ENCODE measurements at places on chromosomes 4 and X.

- DNase-seq = no peak
These were observed 3.2 kb upstream of the UGT2B7 start for GRCh38 chr4:69092980-69093568.

DNA sequence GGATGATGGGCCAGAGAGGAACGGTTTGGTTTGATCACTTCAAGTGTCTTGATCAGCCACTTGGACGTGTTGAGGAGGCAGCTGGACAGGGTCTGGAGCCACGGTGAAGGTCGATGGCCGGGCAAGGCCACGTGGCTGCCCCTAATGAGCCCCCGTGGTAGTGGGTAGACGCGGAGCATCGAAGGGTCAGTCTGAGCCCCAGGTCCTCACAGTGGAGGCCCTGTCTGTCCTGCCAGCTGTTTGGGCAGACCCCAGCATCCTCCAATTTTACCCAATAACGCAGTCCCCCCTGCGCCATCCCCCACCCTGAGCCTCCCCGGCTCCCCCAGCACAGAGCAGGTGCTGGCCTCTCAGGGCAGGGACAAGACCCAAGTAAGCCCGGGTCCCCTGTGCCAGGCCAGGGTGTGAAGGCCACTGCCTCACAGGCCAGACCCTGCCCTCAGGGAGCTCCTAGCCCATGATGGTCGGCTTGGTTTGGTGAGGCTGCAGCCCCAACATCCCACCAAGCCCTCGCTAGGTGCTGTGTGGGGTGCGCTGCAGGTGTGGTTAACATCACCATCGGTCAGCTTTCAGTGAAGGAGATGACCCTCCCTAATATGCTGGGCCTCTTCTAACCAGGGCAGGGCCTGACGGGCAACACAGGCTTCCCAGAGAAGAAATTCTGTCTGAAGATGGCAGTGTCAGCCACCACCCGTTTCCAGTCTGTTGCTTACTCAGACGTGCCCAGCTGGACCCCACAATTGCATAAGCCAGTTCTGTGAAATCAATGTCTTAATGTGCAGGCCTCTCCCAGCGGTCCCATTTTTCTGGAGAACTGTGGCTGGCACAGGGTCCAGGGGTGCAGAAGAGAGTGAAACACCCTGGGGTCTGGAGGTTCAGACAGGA is 40.5 kb upstream of the NKX1-1 start:
- DNase-seq = no peak

GRCh38 chrX:2388669-2389068 is 112.1 kb downstream of the DHRSX start:
- no peak for DNase-seq

GRCh38 chr4:188649635-188650034 is 510.4 kb downstream of the TRIML1 start:
- no peak for DNase-seq

DNA sequence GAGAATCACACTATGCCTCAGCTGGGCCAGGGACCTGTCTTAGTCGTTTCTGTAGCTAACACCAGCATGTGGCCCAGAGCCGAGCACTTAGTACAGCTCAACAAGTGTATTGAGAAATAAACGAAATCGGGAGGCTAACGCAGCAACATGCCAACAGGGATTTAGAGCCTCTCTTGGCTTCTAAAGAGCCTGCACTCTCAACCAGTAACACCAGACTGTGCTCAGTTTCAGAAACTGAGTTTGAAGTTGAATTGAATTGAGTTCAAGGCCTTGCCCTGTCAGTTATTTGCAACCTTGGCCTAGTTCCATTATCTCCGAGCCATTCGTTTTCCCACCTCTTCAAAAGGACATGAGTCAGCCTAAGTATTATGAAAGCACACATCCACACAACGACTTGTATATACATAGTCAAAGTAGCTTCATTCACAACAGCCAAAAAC is 71.3 kb upstream of the LDB2 start:
- no peak for DNase-seq

DNA sequence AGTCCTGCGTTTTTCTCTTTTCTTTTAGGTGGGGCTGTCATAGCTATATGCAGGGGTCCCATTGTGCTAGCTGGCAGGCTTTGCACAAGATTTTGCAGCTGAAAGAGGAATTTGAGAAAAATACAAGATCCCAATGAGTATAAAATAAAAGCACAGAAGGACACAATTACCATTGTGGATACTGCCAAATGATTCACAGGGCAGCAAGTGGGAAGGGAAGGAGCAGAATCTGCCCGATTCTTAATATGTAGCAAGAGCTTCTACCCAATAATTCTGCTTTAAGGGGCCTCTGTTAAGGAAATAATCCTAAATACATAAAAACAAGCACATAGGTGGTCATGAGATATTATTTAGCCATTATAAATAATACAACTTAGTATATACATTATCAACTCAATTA is 25.9 kb upstream of the ING2 start:
- DNase-seq = no peak

GRCh38 chr4:112511093-112511802 is 4.7 kb downstream of the NEUROG2 start:
- no peak for DNase-seq

GRCh38 chr4:182297659-182298058 is 54.5 kb downstream of the TENM3 start:
- DNase-seq = no peak

- DNase-seq = no peak
These were observed 25.6 kb upstream of the DAPP1 start for GRCh38 chr4:99790796-99791617.

GRCh38 chrX:120336899-120337298 is 25.0 kb upstream of the ATP1B4 start:
- DNase-seq = no peak

DNA sequence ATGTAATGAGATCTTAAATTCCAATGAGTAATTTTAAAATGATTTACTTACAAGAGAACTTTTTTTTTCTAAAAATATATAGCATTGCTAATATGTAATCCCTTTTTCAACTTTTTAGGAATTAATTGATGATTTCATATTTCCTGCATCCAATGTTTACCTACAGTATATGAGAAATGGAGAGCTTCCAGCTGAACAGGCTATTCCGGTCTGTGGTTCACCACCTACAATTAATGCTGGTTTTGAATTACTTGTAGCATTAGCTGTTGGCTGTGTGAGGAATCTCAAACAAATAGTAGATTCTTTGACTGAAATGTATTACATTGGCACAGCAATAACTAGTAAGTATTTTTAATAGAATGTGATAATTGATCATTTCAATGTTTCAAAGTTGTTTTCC is 113.2 kb downstream of the USP9X start:
- DNase-seq = no peak

DNA sequence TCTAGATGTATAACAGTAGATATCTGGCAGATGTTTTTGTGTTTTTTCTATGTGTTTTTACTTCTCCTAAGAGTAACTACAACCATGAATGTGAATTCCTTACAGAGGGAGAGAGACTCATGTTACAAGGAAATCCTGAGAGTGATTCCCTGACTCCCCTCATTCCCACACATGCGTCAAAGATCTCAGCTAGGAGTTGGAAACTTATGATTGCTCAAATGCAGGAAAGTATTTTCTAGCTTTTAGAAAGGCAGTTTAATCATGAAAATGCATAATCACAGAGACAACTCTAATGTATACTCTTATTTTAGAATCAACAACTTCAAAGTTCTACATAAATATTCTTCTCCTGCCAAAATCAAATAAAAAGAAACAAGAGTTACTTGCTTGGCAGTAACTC is 121.8 kb downstream of the PDE5A start:
- no peak for DNase-seq

DNA sequence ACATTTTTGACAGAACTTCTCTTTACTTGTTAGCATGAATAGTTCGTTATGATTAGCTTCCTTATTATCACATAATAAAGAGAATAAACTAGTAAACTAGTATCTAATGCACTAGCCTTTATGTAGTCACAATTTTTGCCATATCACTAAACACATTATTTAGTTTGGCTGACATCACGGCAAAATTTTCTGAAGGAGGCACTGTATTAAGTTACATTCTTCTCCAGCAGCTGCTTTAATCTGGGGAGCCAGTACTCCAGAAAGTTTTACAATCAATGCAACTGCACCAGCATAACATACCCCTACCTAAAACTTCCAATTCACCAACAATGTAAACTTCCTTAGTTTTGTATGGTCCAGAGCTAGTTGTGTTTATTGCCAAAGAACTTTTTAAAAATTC is 87.8 kb downstream of the FIP1L1 start:
- DNase-seq = no peak

DNA sequence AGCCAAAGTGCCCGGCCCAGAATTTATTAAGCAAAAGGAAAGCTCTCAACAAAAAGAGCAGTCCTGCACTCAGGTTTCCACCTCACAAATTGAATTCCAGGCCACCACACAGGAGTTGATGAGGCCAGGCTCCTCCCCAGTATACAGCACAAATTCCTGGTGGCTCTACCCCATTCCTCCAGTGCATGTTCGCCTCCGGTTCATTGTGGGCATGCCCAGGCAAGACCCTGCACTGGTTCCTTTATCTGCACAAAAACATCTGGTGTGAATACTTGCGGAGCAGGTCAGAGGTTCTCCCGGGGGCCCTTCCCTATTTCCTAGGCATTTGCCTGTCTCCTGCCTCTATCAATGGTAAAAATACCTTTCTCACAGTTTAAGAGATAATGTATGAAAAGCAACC is 195.2 kb upstream of the ANXA10 start:
- DNase-seq = no peak

GRCh38 chrX:100979881-100980607 is 10.5 kb downstream of the ARL13A start:
- DNase-seq = no peak

DNA sequence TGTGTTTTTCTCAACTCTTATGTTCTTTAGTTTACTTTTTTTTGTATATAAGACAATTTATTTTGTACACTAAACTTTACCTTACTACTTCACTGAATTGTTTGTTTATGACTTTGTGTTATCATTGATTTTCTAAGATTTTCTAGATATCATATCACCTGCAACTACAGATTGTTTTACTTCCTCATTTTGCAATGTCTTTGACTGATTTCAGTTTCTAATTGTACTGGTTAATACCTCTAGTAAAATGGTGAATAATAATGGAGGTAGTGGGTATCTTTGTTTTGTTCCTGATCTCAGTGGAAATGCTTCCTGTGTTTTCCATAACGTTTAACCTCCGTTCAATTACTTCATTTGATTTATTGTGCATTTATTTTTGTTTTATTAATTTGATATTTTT is 490.2 kb downstream of the TLL1 start:
- DNase-seq = no peak

GRCh38 chr4:26360864-26361263 is 40.0 kb downstream of the RBPJ start:
- no peak for DNase-seq

DNA sequence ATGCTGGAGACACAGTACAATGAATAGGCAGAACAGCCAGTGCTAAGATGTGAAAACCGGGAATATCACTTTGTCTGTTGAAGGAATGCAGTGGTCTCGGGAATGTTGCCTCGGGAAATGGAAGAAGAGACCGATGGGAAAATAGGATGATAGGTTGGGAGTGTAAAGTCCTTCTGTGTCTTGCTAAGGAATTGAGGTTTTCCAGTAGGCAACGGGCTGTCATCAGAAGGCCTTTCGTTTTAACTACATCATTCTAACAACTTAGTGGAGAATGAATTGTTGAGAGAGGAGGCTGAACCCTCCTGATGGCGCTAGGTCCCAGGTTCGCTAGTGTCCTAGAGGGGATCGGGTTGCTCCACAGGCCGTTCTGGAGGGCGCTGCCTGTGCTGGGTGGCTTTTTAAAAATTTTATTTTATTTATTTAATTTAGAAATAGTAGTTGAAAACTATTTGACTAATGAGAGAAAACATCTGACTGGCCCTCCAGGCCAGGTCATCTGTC is 730 bp downstream of the VBP1 start:
- no peak for DNase-seq

DNA sequence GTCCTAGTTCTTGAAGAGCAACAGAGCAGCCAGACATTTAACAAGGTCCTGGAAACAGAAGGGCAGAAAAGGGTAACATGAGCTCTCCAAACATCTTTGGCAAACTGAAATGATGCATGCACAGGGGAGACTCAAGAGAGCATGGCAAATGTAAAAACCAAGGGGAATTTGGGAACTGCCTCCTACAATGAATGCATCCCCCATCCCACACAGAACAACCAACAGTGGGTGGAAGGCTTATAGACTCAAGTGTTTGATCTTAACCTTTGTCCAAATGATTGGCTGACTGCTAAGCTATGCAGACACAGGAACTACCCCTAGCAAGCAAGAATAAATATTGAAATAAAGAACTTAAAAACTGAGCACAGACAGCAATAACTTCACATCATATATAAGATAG is 74.4 kb downstream of the CENPC start:
- no peak for DNase-seq

GRCh38 chr4:144716778-144717177 is 70.8 kb downstream of the HHIP start:
- DNase-seq = no peak

DNA sequence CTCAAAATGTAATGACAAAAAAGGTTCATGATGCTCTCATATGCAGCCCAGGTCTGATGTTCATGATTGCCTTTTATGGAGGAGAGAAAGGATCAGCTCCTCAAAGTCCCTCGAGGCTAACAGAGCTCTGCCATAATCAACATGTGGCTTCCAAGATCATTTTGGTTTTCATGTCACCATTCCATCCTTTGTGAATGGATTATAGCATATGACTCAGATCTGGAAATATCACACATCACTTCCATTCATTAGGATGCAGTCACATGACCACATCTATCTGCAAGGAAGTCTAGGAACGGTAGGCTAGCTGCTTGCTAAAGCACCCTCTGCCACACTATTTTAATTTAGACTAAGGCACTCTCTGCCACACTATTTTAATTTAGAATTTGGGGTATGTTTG is 77.6 kb downstream of the COX18 start:
- no peak for DNase-seq

DNA sequence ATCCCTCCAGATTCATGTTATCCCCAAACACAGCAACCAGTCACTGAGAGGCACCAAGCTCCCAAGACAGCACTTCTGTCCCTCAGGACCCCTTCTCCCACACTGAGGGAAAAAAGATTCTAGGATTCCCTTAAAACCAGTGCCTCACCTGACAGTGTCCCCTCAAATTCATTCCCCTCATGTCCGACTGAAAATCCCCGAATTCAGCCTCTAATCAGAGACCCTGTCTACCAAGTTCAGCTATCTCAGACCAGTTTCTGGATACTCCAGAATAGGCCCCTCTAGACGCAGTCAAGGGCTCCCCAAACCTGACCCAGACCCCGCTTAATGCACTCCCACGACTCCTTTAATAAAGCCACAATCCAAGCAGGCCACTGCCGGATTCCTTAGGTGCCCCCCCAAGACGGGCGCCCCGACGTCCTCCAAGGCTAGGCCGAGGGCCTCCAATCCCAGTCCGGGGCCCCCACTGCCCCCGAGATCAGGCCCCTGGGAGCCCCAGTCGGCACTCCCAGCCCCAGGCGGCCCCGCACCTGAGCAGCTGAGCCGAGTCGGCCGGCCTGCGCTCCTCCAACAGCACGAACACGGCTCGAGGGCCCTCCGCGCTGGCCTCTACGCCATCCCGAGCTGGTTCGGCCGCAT is 457 bp downstream of the TFE3 start:
- no peak for DNase-seq

- no peak for DNase-seq
These were observed 65.3 kb downstream of the PAPSS1 start for GRCh38 chr4:107654694-107655093.
